NCI-H1930 (cell line): ENCODE measurements at places on chromosomes 7 and 10.

DNA sequence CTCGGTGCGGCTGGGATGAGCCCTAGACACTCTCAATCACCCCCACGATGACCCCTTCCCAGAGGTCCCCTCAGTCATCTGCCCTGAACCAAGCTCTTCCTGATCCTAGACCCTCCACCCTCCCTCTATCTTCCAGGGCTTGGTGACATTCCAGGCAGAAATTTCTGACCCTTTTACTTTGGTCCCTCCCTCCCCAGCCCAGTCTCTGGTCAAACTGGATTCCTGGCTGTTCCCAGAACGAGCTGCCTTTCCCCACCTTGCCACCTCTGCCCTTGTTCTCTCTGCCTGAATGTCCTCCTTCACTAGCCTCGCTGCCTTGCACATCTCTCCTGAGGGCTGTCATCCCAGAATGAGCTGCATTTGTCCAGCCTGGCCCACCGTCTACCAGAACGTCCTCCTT lies 1.3 kb upstream of the CLDN4 start:
- DNase-seq = no peak

DNA sequence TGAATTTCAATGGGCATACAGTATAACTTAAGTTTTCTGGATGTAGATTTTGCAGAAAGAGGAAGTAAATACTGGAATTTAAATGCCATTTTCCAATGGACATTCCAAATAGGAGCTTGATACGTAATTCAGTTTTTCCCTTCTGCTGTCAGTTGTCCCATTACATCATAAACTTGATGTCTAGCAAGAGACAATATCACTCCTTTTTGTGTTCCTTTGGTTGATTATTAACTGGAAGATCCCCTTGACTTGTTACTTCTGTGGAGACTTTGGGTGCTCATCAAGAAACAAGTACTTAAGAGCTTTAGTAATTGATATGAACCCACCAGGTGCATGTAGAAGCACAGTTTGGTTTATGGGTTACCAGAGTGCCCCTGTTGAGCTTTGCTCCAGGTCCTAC lies 116.1 kb downstream of the ST7 start:
- no peak for DNase-seq

GRCh38 chr7:20298486-20298901 lies 32.2 kb upstream of the ITGB8 start:
- no peak for DNase-seq

DNA sequence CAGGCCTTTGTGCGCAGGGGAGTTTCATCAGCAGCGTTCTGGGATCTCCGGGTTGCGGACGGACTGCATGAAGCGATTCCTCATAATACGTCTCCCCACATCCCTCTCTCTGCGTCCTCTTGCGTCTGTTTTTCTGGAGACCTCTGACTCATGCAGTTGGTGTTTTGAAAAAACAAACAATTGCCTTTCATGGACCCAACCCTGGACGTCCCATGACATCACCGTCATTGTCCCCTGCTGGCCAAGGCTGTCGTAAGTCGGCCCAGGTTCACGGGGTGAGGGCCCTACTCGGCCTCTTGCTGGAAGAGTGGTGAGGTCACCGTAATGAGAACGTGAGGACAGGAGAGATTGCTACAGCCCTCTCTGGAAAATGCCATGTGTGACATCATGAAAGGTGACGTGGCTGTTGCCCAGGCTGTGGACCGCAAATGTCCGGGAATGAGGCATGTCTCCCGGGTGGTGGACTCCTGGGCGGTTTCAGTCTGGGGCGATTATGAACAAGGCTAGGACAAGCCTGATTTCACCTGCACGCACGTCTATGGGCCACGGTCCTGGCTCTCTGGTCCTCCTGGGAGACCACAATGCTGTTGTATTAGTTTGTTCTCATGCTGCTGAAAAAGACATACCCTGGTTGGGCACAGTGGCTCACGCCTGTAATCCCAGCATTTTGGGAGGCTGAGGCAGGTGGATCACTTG lies 9.8 kb upstream of the MAFK start:
- DNase-seq = no peak

DNA sequence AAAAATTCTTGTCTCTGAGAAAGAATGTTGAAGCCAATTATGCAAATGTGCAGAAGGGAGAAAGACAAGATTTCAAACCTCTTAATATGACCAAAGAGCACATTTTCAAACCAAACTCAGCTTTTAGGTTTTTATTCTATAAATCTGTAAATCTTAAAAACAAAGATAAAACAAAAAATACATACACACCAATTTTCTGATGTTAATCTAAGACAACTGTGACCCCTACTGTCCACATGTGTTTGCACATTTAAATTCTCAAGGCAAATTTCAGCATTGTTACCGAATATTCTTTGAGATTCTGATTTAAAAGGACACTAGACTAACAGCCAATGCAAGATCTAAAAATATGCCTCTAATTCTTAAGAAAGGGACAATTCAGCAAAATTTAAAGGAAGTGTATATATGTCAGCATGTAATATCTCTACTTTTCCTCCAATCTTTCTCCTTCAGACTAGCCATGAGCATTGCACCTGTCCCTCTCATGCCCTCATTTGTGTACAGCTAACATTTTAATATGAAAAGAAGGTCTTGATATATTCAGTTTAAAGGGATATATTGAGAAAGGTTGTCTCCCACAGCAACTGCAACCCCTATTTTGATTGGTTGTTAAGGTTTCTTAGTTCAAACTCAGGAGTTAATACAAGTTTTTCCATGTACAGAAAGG lies 417.9 kb downstream of the IPMK start:
- no peak for DNase-seq

DNA sequence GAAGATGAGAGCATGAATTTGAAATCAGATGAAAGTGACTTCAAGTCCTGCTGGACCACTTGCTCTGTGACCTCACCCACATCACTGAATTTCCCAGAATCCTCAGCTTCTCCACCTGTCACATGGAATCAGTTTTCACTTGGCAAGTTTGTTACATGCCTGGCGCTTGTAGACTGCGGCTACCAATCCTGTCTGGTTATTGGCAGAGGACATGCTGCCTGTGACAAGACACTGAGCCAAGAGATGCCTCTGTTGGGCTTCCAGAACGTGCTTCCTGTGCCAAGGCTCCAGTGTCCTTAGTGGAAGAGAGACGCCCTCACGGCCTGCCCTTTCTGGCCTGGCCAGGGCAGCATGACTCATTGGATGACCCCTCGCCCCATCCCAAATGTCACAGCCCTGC lies 4.4 kb upstream of the MYL10 start:
- no peak for DNase-seq

GRCh38 chr7:70372768-70373515 lies 759.0 kb upstream of the GALNT17 start:
- DNase-seq = no peak

DNA sequence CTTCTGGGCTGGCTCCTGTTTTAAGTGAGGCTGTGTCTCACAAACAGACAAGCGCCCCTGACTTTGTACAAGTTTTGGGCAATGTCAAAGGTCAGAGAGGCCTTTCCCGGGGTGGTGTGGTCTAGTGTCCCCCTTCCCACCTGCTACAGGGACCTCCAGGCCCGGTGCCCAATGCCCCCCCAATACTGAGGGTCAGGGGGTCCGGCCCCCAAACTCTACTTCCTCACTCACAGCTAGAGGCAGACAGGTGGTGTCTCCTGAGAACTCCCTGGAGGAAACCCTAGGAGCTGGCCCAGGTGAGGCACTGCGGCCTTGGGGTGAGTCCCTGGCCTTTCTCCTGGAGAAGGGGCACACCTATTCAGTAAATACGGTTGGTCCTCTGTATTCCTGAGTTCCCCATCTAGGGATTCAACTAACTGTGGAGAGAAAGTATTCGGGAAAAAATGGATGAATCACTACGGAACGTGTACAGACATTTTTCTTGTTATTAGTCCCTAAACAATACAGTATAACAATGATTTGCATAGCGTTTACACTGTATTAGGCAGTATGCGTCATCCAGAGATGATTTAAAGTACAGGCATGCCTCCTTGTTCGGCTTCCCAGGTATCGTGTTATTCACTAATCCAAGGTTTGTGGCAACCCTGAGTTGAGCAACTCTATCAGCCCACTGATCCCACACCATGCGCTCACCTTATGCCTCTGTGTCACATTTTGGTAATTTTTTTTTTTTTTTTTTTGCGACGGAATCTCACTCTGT lies 308.1 kb downstream of the WDR37 start:
- DNase-seq = no peak

DNA sequence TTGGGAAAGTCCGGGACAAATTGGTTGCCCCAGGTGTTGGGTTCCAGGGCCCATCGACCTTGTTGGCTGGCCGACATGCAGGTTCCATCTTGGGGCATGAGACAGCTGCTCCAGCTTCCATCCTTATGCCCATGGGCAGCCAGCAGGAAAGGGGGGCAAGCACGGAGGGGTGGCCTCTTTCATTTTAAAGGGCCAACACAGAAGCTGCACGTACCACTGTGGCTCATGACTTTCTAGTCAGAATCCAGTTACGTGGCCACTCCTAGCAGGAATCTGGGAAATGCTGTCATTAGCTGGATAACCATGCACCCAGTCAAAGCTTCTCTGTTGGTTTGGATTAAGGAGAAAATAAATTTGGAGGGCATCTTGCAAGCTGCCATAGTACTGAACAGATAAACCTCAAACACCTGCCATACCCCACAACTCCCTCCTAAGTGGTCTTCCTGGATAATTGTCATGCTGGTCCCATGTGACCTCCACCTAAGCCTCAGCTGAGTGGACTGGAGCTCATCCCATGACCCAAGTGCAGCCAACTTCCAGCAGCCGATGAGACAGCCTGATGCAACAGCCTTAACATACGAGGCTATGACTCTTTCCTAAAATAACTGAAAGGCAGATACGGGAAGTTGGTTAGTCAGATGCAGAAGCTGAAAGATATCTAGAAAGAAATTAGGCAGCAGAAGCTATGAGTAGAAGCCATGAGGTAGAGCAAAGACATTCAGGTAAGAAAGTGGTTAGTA lies 21.4 kb upstream of the GSDME start:
- DNase-seq = no peak

- no peak for DNase-seq
These were observed 27.6 kb upstream of the RBM20 start for GRCh38 chr10:110616493-110617033.

DNA sequence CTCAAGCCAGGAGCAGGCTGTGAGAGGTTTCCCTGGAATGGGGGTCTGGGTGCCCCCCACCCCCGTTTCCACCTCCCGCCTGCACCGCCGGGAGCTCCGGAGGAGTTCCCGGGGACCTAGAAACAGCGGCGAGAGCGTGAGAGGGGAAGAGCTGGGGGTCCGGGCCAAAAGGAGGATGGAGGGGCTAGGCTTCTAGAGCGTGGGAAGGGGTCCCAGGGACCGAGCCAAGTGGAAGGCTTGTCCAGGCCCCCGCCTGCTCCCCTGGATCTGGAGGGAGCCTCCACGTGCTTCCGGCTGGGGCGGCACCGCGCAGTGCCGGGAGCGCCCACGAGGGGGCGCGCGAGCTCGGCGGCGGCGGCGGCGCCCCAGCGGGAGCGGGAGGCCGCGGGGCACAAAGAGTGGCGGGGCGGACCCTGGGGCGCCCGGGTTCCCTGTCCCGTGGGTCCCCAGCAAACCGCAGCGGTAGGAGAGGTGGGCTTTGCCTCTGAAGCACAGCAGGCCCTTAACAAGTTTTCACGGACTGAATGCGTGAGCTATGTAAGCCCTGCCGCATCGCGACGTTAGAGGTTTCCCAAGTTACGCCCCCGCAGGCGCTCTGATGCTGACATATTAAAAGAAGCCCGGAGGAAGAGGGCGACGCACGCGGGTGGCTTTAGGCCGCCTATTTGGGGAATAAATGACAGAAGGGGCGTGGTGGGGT lies 104.4 kb upstream of the LRRC4 start:
- DNase-seq = peak; percentile 46

DNA sequence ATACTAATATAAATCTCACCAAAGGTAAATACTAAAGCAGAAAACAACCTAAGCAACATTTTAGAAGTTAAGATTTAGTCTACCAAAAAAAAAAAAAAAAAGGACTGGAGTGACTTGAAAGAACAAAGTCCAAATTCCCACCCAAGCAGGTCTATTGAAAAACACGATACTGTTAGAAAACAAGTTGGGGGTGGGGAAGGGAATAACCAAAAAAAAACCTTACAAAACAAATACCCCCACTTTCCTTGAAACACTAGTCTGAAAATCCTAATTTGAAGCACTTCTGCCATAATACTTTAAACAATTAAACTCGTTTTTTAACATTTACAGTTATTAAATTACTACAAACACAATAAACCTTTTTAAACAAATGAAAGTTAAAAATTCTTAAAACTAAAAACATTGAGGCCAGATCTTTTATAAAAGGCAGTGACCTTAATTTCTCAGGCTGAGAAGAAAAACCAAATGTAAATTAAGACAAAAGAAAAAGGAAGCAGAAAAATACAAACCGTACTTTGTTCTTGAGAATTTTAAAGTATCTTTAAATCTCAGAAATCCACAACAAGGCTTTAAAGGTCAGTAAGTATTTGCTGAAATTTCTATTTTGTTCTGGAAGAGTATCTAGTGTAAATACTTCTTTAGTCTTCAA lies 135.1 kb downstream of the NRBF2 start:
- no peak for DNase-seq

- no peak for DNase-seq
These were observed 12.0 kb downstream of the JAZF1 start for GRCh38 chr7:28168393-28169158.

- no peak for DNase-seq
These were observed 108.3 kb downstream of the NKX6-2 start for GRCh38 chr10:132677473-132678227.

DNA sequence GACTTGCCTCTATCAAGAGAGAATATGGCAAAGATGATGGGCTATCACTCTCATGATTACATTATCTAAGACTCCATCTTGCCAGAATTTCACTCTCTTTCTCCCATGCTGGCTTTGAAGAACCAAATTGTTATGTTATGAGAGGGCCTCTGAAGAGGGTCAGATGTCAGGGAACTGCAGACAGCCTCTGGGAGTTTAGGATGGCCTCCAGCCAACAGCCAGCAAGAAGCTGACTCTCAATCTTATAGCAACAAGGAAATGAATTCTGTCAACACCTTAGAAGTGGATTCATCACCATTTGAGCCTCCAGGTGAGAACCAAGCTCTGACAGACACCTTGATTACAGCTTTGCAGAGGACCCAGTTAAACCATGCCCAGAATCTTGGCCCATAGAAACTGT lies 33.6 kb downstream of the ZNF22 start:
- no peak for DNase-seq

DNA sequence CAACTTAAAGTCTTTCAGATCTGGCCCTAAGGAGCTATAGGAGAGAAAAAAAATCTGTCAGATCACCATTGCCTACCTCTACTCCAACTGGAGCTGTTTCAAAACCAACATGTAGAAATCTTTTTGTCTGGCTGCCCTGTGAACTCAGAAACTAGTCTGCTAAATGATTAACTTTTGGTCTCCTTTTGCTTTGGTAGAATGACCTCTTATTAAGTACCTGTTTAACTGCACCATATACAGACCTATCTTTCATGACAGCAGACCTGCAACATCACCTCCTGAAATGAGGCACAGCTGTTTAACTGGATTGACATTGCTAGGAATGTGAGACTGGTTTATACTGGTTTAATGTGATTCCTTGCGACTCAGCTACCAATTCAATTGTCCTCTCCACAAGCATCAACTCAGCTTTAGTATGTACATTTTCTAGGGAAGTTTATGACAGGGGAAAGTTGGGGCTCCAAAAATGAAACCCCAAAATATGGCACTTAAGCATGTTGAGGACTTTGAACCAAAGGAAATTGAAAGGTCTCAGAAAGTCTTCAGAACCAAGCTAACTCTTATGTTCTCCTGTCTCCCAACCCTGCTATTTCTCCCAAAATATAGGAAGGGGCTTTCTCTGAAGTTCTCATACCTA lies 1.8 kb downstream of the CYP3A43 start:
- no peak for DNase-seq
